ENCODE measurements at places on chromosomes 11 and 22.

DNA sequence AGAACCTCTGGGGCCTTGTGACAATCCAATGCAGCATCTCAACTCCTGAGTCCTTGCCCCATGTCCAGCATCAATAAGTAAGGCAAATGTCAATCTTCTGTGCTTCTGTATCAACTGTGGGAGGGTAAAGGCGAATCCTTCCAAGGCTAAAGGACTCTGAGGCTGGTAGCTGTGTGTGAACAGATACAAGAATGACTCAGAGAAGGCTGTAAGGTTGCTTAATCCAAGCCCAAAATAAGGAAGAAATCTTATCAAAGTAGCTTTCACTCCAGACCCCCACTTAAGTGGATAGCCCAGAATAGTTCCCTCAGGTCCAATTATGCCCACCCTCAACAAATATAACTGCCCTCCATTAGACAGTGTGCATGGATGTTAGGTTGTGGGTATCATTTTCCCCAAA lies 28.1 kb upstream of the SCGB1A1 start:
- DNase-seq: no peak

DNA sequence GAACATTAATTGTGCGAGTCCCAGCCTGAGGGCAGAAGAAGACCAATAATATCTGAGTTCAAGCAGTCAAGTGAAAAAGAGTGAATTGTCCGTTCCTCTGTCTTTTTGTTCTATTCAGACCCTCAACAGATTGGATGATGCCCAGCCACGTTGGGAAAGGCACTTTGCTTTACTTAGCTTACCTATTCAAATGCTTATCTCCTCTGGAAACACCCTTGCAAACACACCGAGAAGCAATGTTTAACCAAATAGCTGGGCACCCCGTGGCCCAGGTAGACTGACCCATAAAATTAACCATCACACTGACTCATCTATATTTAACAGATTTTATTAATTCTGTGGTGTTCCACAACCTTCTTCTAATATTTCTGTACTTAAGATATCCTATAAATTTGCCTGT lies 9.3 kb downstream of the OOSP4A start:
- DNase-seq: no peak

GRCh38 chr11:91608677-91609076 lies 615.9 kb upstream of the FAT3 start:
- DNase-seq: no peak

- DNase-seq: no peak
These were observed 350.6 kb upstream of the RAG2 start for GRCh38 chr11:36948460-36949127.

DNA sequence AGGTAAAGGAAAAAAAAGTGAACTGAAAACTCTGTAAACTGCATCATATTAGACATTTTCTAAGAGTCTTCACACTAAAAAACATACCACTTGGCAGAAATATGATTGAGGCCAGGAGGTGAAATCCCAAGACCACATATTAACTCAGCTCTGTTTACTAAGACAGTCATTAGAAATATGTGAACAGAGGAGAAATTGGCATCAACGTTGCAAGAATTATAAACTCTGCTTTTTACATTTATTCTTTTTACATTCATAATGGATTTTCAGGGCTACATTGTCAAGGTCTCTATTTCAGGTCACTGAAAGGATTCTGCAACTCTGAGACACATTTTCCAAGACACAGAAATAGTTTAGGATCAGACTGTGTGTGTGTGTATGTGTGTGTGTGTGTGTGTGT lies 1364.0 kb downstream of the LRRC4C start:
- no peak for DNase-seq

DNA sequence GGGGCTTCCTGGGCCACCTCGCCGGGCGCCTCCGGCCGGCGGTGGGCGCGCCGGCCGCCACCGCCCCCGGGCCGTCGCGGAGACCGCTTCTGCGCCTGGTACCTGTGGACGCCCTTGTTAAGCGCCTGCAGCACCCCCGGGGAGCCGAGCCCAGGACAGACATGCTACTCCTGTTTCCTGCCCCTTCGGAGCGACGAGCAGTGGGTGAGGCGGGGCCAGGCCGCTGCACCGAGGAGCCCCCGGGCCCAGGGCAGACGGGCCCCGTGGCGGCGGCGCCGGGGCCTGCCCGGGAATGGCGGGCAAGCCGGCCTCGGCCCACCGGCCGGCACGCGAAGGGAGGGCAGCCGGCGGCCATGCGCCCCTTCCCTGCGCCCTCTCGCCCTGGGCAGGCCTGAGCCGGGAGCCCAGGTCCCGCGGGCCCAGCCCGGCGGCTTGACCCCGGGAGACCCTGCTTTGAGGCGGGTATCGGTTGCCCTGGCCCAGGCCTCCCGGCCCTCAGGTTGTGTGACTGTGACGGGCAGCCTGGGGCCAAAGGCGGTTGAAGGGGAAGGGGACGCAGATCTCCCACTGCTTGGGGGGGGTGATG lies 789 bp upstream of the KDM2A start:
- DNase-seq: peak; percentile 63

- no peak for DNase-seq
These were observed 50.4 kb downstream of the ST3GAL4 start for GRCh38 chr11:126405906-126406305.

GRCh38 chr22:45344334-45344733 lies 34.6 kb downstream of the FAM118A start:
- no peak for DNase-seq

DNA sequence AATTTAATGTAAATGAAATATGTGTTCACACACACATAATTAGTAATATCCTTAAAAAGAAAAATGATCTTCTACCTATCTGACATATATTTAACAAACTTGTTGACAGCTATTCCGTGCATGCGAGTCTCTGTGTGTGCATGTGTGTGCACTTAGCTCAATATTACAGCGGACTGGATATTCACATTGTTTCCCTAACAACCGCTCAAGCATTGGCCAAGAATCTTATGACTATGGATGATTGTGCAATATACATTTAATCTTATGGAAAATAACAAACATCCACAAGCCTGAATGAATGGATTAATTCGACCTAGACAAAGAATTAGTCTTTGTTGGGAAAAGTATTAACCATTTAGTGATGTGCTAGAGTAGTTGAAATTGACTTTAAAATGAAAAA lies 1078.6 kb downstream of the LRRC4C start:
- DNase-seq: no peak

GRCh38 chr11:28542561-28542960 lies 434.4 kb downstream of the METTL15 start:
- DNase-seq: no peak

DNA sequence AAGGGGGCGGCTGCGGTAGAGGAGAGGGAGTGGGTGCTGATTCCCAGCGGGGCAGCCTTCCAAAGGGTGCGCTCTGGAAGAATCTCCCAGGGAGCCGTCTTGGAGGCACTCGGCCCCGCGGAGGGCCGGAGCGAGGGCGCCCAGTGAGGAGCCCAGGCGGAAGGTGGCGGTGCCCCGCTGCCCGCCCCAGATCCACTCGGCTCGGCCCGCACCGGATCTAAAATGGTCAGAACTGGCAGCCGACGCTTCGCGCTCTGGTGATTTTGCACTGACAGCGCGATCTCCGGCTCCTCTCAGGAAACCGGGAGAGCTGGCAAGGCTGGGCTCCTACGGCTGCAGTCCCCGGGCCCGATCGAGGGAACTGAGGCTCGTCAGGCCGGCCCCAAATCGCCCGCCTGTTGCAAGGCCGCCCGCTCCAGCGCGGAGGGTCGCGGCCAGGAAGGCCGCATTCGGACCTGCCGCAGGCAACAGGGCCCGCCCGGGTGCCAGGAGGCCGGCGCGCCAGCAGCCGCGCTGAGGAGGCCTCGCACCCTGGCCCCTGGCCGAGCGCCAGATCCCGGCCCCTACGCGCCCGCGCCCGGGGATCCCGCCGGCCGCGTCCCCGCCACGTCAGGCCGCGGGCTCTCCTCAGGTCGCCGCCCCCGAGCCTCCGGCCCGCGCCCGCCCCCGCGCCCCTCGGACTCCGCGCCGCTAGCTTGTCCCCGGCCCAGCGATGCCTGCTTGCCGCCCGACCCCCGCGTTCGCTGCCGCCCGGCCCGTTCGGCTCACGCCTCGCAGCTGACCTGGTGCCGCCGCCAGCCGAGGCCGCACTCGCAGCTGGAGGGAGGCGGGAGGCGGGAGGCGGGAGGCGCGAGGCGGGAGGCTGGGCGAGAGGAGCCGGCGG lies at the start of gene KLHL22:
Gene KLHL22 (minus strand): TSS at position 818 of the 883 bp plus-strand sequence. CDS start 6,584 bp downstream, outside the sequence.
- peak; percentile 76 for DNase-seq

- no peak for DNase-seq
These were observed 33.0 kb downstream of the TPST2 start for GRCh38 chr22:26556904-26557303.

DNA sequence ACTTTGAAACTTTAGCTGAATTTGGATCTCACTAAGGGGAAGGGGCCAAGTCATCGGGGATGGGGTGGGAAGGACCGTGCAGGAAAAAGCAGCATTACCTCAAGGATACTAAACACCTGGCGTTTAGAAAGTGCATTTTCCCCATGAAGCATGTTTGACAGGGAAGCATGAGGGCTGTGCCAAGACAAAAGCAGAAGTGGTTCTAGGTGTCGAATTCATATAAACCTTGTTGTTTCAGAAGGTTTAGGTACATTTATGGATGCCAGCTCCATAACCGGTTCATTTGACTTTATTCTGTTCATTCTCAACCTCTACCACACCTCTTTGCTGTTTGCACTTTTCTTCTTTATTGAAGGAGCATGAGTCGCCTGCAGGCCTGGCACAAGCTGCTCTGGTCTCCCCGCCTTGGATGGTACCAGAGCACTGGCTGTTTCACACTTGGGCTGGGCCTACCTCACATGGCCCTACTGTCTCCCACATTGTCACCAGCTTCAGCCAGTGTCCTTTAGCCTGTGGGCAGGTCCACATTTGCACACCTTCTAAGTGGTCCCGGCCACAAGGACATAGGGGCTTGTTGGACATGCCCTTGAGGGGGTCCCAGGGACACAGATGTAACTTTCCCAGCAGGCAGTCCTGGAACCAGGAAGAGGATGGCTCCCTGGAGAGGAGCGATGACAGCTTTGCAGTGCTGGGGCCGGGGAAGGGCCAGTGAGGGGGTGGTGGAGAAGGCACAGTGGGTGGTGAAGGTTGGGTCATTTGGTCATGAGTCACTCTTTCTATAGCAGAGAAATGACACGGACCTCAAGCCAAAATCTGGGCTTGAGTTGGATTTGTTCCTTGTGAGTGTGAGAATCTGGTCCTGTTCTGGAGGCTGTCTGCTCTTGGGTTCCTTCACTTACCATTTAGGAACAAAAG lies 3.2 kb upstream of the ST14 start:
- peak; percentile 75 for DNase-seq

- DNase-seq: no peak
These were observed 889.4 kb downstream of the KCNA4 start for GRCh38 chr11:29127461-29127860.

GRCh38 chr22:24894220-24894975 lies 52.1 kb downstream of the LHFPL7 start:
- DNase-seq: peak; percentile 89

- peak; percentile 65 for DNase-seq
These were observed 420.9 kb downstream of the METTL15 start for GRCh38 chr11:28529046-28529445.

DNA sequence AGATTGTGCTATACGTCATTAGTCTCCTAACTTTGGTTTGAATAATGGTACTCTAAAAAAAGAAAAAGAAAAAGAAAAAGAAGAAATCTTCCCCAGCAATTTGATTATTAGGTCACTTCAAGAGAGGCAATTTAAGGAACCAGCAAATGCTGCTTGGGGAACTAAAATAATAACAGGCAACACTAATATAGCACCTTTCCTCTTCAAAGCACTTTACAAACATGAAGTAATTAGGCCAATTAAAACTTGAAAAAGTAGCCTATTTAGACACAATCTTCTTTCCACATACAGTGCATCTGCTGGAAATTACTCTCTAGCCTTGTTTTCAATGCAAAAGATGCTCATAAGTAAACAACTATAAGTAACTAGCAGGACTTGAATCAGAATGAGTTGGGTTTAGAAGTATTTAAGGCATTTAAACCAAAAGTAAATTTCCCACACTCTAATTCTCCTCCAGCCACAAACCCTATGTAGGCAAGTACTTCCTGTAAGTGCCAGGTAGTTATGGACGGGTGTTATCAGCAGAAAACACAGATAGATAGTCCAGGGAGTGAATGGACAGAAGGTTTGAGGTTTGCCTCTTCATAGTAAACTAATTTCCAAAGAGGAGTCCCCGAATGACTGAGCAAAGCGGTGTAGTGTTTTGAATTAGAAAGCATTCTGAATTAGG lies 44.5 kb downstream of the LRRC4C start:
- DNase-seq: no peak

- DNase-seq: no peak
These were observed 5.5 kb downstream of the UPK2 start for GRCh38 chr11:118961591-118961990.

DNA sequence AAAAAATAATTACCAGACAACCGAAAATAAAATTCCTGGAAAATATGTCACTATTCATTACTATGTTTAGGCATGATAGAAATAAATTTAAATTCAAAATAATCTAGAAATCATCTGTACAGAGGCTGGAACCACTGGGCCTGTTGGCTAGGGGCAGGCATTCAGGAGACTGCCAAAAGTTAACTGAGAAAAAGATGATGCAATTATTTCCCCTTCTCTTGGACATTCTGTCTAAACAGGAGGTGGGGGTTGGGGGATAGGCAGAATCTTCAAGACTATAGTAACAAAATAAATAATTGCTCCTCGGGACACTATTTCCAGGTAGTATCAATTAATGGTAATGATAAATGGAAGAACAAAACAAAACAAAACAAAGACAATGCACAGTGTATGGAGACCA lies 14.1 kb downstream of the BTBD10 start:
- peak; percentile 43 for DNase-seq

DNA sequence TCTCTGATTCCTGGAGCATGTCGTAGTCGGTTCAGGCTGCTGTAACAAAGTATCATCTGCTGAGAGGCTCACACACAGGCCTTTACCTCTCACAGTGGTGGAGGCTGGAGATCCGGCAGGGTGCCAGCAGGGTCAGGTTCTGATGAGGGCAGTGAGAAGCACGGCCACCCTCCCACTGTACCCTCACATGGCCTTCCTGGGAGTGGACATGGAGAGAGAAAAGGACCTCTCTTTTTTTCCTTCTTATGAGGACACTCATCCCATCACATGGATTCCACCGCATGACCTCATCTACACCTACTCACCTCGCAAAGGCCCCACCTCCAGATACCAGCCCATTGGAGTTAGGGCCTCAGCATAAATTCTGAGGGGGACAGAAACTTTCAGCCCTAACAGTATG lies 99.5 kb downstream of the BCR start:
- no peak for DNase-seq

GRCh38 chr11:3641701-3642070 lies at the start of gene ART5:
TSS of gene ART5 (minus strand) at chr11:3641992. CDS start at chr11:3641862, 130 bp downstream.
- no peak for DNase-seq
